ENCODE measurements at places on chromosomes 2 and 18.

GRCh38 chr2:72989770-72990556 is 72.6 kb downstream of the EMX1 start:
- DNase-seq, result no peak

- peak; percentile 67 for DNase-seq
Measured at GRCh38 chr18:3605954-3606443, 156.0 kb downstream of the TGIF1 start.

DNA sequence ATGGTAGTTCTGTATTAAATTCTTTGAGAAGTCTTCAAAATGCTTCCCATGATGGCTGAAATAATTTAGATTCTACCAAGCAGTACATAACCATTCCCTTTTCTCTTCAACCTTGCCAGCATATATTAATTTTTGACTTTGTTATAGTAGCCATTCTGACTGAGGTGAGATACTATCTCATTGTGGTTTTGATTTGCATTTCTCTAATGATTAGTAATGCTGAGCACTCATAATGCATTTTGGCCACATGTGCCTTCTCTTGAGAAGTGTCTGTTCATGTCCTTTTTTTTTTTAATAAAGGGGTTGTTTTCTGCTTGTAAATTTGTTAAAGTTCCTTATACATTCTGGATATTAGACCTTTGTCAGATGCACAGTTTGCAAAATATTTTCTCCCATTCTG is 173.9 kb downstream of the CALCRL start:
- DNase-seq, result no peak

DNA sequence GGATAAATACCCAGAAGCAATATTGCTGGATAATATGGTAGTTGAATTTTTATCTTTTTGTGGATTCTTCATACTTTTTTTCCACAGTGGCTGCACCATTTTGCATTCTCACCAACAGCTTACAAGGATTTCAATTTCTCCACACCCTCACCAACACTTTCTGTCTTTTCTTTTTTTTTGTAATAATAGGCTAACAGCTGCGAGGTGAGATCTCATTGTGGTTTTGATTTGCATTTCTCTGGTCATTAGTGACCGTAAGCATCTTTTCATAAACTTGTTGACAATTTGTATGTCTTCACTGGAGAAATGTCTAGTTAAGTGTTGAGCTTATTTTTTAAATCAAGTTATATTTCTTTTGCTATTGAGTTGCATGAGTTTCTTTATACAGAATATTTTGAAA is 17.6 kb upstream of the SLC9A2 start:
- DNase-seq, result no peak

DNA sequence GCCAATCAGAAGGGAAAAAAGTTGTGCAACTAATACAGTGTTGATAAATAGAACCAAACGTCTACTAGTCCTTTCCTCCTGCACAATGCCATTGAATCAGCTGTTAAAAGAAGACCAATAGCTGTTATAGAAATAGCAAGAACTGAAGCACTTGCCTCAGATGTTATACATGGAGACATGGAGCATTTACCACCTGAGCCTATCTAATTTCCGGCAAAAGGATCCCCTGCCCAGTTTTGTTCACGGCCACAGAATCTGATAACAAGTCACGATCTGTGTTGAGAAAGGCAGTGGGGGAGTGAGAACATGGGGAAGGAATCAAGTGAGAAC is 285.4 kb downstream of the ZEB2 start:
- no peak for DNase-seq

DNA sequence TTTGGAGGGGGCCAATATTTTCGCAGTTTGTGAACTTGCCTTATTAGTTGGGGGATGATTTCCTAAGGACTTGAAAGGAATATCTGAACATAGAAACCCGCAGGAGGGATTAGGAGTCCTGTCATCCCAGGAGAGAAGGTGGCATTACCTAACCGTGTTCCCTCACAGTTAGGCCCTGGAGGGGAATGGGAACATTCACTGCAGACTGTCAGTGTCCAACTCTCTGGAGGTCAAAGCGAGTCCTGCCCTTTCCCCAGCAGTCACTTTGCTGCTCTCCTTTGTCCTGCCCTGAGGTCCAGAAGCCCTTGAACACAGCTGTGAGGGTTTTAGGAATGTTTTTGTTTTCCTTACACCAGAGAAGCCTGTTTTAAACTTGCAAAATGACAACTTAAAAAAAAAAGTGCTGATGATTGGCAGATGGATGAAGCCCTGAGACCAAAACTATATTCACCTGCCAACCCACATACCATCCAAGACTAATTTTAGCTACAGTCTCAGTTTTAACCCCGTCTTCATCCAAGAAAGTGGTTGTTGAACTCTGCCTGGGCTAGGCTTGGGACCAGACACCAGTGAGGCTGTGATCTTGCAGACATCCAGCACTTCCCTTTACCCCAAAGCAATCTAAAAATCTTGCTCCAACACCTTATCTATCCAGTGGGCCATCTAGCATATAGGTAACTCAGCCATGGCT is 90.5 kb upstream of the MEX3C start:
- DNase-seq, result no peak

- no peak for DNase-seq
Measured at GRCh38 chr18:75810961-75811551, 383.6 kb upstream of the SMIM21 start.

GRCh38 chr2:40304340-40304739 is 147.6 kb downstream of the SLC8A1 start:
- no peak for DNase-seq

- DNase-seq, result no peak
Measured at GRCh38 chr2:101113441-101114267, 37.5 kb downstream of the TBC1D8 start.

- no peak for DNase-seq
Measured at GRCh38 chr2:66252109-66252508, 182.8 kb upstream of the MEIS1 start.

GRCh38 chr2:145075454-145076062 is 555.6 kb upstream of the ZEB2 start:
- DNase-seq, result no peak
